NCI-H146 (cell line): ENCODE measurements at places on chromosomes 11 and 22.

DNA sequence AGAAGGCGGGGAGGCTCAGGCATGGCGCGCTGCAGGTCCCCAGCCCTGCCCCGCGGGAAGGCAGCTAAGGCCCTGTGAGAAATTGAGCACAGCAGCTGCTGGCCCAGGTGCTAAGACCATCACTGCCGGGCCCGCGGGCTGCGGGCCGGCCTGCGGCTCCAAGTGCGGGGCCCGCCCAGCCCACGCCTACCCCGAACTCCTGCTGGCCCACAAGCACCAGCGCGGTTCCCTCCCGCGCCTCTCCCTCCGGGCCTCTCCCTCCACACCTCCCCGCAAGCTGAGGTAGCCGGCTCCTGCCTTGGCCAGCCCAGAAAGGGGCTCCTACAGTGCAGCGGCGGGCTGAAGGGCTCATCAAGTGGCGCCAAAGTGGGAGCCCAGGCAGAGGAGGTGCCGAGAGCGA, 4.6 kb upstream of the RDX start:
- DNase-seq: no peak

DNA sequence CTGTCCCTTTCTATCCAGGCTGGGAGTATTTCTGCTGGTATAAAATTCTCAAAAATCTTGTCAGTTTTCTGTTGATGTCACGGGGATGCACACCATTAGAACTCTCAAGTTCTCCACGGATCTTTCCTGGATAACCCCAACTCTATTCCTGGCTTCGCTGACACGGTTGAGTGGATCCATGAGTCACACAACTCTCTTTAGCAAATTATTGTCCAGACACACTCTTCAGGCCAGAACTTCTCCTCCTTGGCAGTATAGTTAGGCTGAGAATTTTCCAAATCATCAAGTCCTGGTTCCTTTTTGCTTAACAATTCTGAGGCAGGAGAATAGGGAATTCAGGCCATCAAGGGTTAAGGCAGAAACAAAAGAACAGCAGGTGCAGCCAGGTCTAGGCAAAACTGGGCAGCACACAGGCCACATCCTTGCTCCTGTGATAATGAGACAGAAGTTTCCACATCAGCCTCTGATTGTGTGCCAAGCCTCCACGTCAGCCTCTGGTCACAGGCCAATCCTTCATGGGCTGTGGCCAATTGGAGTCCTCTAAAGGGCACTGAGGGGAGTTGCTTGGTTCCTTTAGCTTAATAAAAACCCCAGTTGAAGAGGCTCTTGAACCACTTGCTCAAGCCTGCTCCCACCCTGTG, 5.7 kb upstream of the ACAT1 start:
- DNase-seq: peak; percentile 19

- DNase-seq: no peak
Measured at GRCh38 chr11:78525720-78526119, 48.9 kb downstream of the NARS2 start.

GRCh38 chr22:39592081-39593065, 21.8 kb downstream of the CACNA1I start:
- no peak for DNase-seq

DNA sequence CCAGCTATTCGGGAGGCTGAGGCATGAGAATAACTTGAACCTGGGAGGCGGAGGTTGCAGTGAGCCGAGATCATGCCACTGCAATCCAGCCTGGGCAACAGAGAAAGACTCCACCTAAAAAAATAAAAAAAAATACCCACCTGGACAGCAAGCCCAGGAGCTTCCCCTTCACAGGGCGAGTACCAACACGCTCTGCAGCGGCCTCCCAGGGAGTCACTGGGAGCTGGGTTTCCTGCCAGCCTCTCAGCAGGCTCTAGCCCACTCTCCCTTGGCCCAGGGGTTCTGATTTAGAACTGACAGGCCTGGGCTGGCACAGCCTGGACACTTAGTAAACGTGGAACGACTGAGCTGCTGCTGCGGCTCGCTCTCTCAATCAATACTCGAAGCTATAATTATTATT, 2.0 kb upstream of the CABP7 start:
- DNase-seq: peak; percentile 82

GRCh38 chr11:17606233-17607082, 59.4 kb downstream of the OTOG start:
- no peak for DNase-seq

GRCh38 chr11:34839969-34840368, 76.2 kb downstream of the APIP start:
- DNase-seq: no peak

GRCh38 chr11:62431171-62431901, 12.5 kb downstream of the SCGB1A1 start:
- DNase-seq: no peak

DNA sequence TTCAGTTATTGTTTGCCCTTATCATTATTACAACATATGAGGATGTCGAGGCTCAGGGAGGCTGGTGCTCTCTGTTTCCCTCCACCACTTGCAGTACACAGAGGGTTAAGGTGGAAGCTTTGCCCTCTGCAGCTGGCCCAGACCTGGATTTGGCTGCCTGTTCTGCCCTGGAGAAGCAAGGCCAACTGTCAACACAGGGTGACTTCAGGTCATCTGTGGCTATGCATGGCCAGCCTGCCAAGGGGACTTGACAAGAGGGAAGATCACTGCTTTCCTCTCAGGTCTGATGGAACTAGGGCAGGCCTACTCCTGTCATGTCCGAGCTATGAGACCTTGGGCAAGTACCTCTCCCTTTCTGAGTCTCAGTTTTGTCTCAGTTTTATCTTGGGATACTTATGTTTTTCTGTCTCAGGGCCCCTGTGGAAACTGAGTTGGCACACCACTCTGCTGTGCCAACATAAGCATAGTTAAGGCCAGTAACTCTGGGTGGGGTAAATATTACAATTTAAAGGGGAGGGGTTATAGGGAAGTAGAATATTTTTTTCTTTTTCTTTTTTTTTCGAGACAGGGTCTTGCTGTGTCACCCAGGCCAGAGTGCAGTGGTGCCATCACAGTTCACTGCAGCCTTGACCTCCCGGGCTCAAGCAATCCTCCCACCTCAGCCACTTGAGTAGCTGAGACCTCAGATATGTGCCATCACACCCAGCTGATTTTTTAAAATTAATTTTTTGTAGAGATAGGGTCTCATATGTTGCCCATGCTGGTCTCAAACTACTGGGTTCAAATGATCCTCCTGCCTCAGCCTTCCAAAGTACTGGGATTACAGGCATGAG, 2.4 kb upstream of the THRSP start:
- no peak for DNase-seq

DNA sequence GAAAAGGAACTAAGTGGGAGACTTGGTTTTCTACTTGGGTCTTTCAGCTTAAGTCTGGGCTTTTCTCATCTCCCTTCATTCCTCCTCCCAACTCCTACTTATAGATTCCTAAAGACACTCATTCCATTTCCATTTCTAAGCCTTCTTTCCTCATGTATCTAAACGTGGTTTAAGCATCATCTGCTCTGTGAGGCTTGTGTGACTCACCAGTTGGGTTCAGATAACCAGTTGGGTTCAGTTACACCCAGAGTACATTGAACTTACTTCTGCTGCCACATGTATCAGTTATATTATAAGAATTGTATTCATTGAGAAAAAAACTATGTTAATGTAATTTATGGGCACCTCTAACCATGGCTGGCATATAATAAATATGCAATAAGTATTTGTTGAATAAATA, 831.2 kb upstream of the CCDC90B start:
- DNase-seq: no peak

- no peak for DNase-seq
Measured at GRCh38 chr11:133656082-133656635, 123.9 kb upstream of the OPCML start.
